ENCODE measurements at places on chromosomes 5 and 9. TPM values are rescaled to one million over a fixed set of nuclear protein-coding genes. Genes with fewer than 3 reads are reported as not detected.

DNA sequence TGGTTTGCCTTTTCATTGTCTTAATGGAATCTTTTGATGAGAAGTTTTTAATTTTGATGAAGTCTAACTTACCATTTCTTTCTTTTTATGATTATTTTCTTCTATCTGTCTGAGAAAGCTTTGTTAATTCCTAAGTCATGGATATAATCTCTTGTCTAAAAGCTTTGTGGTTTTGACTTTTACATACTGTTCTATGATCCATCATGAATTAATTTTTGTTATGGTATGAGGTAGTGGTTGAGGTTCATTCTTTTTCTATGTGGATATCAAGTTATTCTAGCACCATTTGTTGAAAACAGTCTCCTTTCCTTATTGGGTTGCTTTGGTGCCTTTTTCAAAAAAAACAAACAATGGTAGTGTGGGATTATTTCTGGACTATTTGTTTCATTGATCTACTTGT is 20.4 kb downstream of the FBXO10 start:
- DNase-seq = no peak
- peaks cover 1% of the 10 kb centered on the region for H3K4me1 ChIP-seq
- no peaks in the 10 kb centered on the region for H3K27me3 ChIP-seq
- no peaks in the 10 kb centered on the region for H3K36me3 ChIP-seq

DNA sequence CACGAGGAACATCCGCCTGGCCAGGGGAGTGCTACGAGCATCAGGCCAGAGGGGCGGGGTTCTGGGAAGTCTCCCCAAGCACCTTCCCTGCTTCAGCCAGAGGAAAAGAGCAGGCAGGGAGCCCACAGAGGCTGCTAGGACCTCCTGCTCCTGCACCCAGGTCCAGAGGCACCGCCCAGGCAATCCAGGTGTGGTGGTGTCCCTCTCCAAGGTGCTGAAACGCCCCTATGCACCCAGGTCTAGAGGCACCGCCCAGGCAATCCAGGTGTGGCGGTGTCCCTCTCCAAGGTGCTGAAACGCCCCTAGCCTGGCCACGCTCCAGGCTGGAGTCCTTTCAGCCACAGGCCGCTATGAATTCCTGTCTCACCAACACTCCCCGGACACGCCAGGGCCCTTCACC is 10.7 kb upstream of the UBAC1 start:
- no peaks in the 10 kb centered on the region for H3K36me3 ChIP-seq
- peaks cover 2% of the 10 kb centered on the region for H3K27me3 ChIP-seq
- H3K27ac ChIP-seq = no peak overlapping the region
- no peak overlapping the region for H3K4me3 ChIP-seq
- H3K4me1 ChIP-seq = peaks cover 13% of the 10 kb centered on the region

DNA sequence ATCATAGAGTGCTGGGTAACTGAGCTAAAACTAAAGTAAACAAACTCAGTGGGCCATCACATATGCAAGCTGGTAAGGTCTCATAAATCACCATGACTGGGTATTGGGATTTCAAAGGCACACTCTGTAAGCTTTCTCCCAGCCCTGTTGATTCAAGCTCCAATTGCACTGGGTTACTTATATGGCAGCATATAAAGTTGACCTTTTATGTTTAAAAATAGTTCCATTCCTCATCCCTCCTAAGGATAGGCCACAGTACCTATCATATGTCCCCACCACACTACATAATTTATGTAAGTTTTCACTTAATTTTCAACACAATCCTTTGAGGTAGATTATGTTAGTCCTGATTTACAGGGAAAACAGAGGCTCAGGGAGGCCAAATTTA is 438.4 kb downstream of the RAB3C start:
- peaks cover 49% of the 10 kb centered on the region for H3K4me1 ChIP-seq
- no peak for DNase-seq
- H3K27me3 ChIP-seq = no peaks in the 10 kb centered on the region

- no peak overlapping the region for H3K27ac ChIP-seq
- no peaks in the 10 kb centered on the region for H3K4me1 ChIP-seq
- no peak for DNase-seq
- no peaks in the 10 kb centered on the region for H3K27me3 ChIP-seq
- H3K36me3 ChIP-seq = no peaks in the 10 kb centered on the region
- H3K4me3 ChIP-seq = no peak overlapping the region
These were observed 61.8 kb downstream of the CHSY3 start for GRCh38 chr5:129966071-129966470.

- H3K27ac ChIP-seq = no peak overlapping the region
- H3K27me3 ChIP-seq = peaks cover 43% of the 10 kb centered on the region
- H3K4me1 ChIP-seq = no peaks in the 10 kb centered on the region
- no peak for DNase-seq
These were observed 6.4 kb upstream of the CTSV start for GRCh38 chr9:97045300-97045699.

DNA sequence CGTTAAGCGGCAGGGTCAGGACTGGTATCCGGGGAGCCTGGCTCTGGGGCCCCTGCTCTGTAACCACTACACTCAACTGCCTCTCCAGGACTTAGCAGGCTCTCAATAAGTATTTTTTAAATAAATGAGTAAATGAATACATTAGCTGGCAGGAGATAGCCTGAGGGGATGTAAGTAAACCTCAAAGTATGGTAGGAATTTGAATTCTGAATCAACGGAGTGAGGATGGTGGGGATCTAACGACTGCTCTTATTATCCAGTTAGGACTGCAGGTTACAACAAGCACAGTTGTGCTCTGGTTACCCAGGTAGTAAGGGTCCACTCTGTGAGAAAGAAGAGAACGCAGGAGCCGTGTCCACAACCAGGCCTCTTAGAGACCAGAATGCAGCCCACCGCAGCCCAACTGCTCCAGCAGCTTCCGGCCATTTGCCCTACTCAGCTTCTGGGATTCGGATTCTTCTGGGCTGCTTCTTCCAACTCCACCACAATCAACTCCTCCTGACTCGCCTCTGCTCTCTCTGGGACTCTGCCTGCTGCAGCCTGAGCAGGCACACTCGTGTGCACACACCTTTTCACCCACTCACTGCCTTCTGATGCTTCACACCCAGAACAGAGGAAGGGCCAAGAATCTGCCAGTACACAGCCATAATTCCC is 52.6 kb downstream of the MED27 start:
- DNase-seq = no peak
- H3K36me3 ChIP-seq = no peaks in the 10 kb centered on the region
- H3K27me3 ChIP-seq = no peaks in the 10 kb centered on the region
- no peak overlapping the region for H3K27ac ChIP-seq
- peaks cover 11% of the 10 kb centered on the region for H3K4me1 ChIP-seq

CCDC180 gene
- 5.3 TPM for total RNA-seq

SCGB3A2 gene
- not detected for total RNA-seq

DNAJC18 gene
- total RNA-seq = 25.7 TPM

LRRC14B gene
- total RNA-seq = not detected

IRGM gene
- total RNA-seq = 1.7 TPM

Data from activated CD8-positive, alpha-beta memory T cell treated with anti-CD3 and anti-CD28 coated beads, Interleukin-2, amount 10 ng/mL, durations not matched to agents 7 days and 5 days (primary cell).